ENCODE measurements at places on chromosomes 5 and 9. TPM values are rescaled to one million over a fixed set of nuclear protein-coding genes. Genes with fewer than 3 reads are reported as not detected.

GRCh38 chr9:68872026-68872501 is 141.8 kb downstream of the PRKACG start:
- H3K4me1 ChIP-seq: no peaks in the 10 kb centered on the region
- no peaks in the 10 kb centered on the region for H3K27me3 ChIP-seq

DNA sequence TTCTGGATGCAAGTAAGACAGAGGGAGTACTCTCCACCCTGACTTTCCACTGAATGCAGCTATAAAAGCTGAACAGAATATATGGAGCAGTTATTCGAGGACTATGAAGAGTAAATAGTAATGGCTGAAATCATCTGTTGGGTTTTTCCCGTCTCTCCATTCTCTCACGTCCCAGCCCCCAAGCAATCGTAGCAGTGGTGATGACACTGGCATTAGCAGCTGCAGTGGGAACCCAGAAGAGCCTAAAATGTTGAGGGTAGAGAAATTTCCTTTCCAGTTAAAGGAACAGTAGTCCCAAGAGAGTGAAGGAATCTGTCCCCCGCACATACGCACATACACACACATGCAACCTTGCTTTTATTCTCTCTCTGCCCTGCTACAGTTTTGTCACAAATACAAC is 33.2 kb downstream of the MED27 start:
- H3K36me3 ChIP-seq: no peaks in the 10 kb centered on the region
- H3K27me3 ChIP-seq: no peaks in the 10 kb centered on the region
- no peak overlapping the region for H3K27ac ChIP-seq
- no peak for DNase-seq

GRCh38 chr9:104944871-104945270 is 16.9 kb upstream of the ABCA1 start:
- DNase-seq: no peak
- no peaks in the 10 kb centered on the region for H3K27me3 ChIP-seq
- no peaks in the 10 kb centered on the region for H3K4me1 ChIP-seq
- H3K36me3 ChIP-seq: no peaks in the 10 kb centered on the region

- no peaks in the 10 kb centered on the region for H3K36me3 ChIP-seq
- no peak overlapping the region for H3K27ac ChIP-seq
- no peaks in the 10 kb centered on the region for H3K27me3 ChIP-seq
- DNase-seq: no peak
Measured at GRCh38 chr5:150236313-150236712, 46.5 kb downstream of the SLC6A7 start.

GRCh38 chr9:2723376-2724065 is 6.2 kb downstream of the KCNV2 start:
- DNase-seq: no peak
- no peaks in the 10 kb centered on the region for H3K4me1 ChIP-seq
- no peaks in the 10 kb centered on the region for H3K36me3 ChIP-seq
- H3K27ac ChIP-seq: no peak overlapping the region
- H3K27me3 ChIP-seq: no peaks in the 10 kb centered on the region
- H3K4me3 ChIP-seq: no peak overlapping the region

DNA sequence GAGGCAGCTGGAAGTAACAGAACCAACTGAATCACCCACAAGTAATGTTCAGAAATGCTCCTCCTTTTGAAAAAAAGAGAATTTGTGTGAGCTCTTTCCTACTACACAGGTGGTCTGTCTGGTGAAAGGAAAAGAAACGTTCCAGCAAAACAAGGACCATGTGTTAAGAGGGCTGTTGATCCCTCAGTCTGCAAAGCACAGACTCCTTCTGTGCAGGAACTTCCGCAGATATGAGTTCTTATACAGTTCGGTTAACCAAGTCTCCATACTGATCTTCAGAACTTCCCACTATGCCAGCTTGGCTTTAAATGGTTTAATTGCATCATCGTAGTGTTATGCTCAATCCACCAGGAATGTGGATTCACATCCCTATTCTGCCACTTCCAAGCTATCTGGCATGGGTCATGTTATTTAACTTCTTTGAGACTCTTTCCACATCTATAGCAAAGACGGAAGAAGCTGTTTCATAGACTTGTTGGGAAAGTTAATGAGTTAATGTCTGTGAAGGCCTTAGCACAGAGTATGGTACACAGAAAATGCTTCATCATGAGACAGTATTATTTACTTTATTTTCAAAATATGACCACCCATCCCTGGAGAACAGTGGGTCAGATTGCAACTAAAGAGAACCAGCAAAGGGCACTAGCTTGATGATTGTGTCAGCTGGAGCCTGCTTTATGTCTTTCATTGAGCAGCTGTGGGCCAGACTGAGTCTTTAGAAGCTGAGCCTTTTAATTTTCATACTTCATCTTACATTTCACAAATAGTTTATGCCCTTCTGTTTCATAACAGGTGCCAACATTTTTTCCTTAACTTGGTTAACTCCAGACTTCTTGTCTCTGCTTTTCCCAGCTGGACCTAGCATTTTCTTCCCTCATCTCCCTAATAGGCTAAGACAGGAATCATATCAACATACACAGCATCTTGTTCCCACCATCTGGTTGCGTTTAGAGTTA is 89.9 kb downstream of the MAMDC2 start:
- H3K27ac ChIP-seq: no peak overlapping the region
- no peaks in the 10 kb centered on the region for H3K36me3 ChIP-seq
- DNase-seq: no peak
- no peak overlapping the region for H3K4me3 ChIP-seq
- H3K27me3 ChIP-seq: no peaks in the 10 kb centered on the region

DNA sequence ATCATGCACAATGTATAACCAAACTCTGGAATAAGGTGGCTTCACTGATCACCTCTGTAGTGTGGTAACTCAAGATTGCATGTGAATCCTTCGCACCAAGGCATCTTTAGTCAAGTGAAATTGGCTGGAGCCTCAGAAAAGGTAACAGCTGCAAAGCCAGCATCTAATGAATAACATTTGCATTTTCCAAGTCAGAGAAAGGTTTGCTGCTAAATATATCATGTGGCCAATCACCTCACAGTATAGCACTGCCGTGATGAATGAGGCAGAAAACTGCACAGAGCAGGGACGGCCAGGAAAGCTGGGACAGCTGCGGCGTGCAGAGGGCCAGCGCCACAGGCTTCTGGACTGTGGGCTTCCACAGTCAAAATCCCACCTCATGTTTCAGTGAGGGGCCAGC is 18.5 kb downstream of the MRPS27 start:
- no peak overlapping the region for H3K27ac ChIP-seq
- no peak overlapping the region for H3K4me3 ChIP-seq

DNA sequence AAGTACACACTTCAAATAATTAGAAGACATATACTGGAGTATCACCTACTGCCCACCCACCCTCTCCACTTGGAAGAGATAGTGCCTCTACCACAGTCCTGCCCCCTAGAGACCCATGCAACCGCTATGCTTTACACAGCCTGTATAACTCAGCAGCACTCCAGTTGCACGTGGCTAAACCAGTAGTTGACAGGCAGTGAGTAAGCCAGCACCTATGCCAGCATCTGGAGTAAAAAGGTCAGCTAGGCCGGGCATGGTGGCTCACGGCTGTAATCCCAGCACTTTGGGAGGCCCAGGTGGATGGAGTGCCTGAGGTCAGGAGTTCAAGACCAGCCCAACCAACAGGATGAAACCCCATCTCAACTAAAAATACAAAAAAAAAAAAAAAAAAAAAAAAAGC is 356.4 kb downstream of the NR2F1-AS1 start:
- no peaks in the 10 kb centered on the region for H3K4me1 ChIP-seq
- H3K36me3 ChIP-seq: no peaks in the 10 kb centered on the region
- no peaks in the 10 kb centered on the region for H3K27me3 ChIP-seq
- no peak for DNase-seq
- H3K27ac ChIP-seq: no peak overlapping the region
- no peak overlapping the region for H3K4me3 ChIP-seq

GRCh38 chr9:137190315-137190856 is 1.9 kb downstream of the SSNA1 start:
- H3K27me3 ChIP-seq: no peaks in the 10 kb centered on the region
- peaks cover 3% of the 10 kb centered on the region for H3K36me3 ChIP-seq
- peaks cover 49% of the 10 kb centered on the region for H3K4me1 ChIP-seq
- no peak for DNase-seq
- H3K27ac ChIP-seq: no peak overlapping the region

- H3K27me3 ChIP-seq: no peaks in the 10 kb centered on the region
- H3K4me3 ChIP-seq: no peak overlapping the region
- H3K27ac ChIP-seq: no peak overlapping the region
- no peak for DNase-seq
Measured at GRCh38 chr5:23072179-23072578, 219.0 kb upstream of the CDH12 start.

- H3K27me3 ChIP-seq: no peaks in the 10 kb centered on the region
- H3K4me3 ChIP-seq: no peak overlapping the region
- DNase-seq: no peak
Measured at GRCh38 chr5:150633429-150633828, 7.0 kb upstream of the SYNPO start.

The POLE3 gene
- total RNA-seq: 27.0 TPM

The HMCN2 gene
- 20.1 TPM for total RNA-seq

The BAAT gene
- 0.30 TPM for total RNA-seq

The FCN2 gene
- total RNA-seq: not detected

The TMEM215 gene
- not detected for total RNA-seq

The PCDHGA3 gene
- total RNA-seq: 0.21 TPM

The HACD4 gene
- total RNA-seq: 2.5 TPM

The INSL4 gene
- total RNA-seq: not detected

The PLPP7 gene
- total RNA-seq: 0.40 TPM

All from colonic mucosa (tissue), 4 donors.